Motor neuron (in vitro differentiated cells): ENCODE measurements at places on chromosomes 4 and X.

DNA sequence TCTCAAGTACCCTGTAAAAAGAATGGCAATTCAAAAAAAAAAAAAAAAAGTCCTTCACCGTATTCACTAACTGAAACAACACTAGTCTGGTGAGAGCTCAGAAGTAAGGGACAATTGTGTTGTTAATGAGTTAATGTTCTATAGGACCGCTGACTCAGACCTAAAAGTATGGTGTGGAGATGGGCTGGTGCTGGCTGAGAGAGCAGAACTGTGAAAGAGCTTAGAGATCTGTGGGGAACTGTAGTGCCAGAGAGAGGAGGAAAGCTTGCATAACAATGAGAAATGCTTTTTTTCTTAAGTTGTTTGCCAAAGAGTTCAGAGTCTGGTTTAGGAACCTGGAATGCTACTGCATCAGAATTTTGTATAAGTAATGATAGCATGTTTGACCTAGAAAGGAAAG, 65.1 kb downstream of the LHFPL1 start:
- ATAC-seq = no peak

- no peak for ATAC-seq
Measured at GRCh38 chr4:125434136-125434535, 119.4 kb downstream of the FAT4 start.

GRCh38 chr4:98987720-98988119, 7.8 kb upstream of the METAP1 start:
- no peak for ATAC-seq

- no peak for ATAC-seq
Measured at GRCh38 chr4:159006202-159006601, 96.7 kb upstream of the RAPGEF2 start.

GRCh38 chr4:41567186-41567585, 29.2 kb downstream of the LIMCH1 start:
- no peak for ATAC-seq

GRCh38 chrX:68808686-68809357, 20.0 kb upstream of the EFNB1 start:
- ATAC-seq = no peak

GRCh38 chrX:79477691-79478090, 110.6 kb upstream of the ITM2A start:
- no peak for ATAC-seq

DNA sequence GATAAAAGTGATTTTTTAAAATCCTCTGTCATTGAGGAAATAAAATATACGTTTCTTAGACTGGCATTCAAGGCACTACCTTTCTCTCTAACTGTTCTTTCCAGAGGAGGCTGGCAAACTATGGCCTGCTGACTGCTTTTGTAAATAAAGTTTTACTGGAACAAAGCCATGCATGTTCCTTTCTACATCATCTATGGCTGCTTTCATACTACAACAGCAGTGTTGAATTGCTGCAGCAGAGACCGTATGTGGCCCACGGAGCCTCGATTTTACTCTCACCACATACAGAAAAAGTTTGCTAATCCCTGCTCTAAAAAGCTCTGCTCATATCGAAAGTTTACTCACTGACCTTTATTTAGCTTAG, 20.2 kb downstream of the SETD7 start:
- ATAC-seq = no peak

DNA sequence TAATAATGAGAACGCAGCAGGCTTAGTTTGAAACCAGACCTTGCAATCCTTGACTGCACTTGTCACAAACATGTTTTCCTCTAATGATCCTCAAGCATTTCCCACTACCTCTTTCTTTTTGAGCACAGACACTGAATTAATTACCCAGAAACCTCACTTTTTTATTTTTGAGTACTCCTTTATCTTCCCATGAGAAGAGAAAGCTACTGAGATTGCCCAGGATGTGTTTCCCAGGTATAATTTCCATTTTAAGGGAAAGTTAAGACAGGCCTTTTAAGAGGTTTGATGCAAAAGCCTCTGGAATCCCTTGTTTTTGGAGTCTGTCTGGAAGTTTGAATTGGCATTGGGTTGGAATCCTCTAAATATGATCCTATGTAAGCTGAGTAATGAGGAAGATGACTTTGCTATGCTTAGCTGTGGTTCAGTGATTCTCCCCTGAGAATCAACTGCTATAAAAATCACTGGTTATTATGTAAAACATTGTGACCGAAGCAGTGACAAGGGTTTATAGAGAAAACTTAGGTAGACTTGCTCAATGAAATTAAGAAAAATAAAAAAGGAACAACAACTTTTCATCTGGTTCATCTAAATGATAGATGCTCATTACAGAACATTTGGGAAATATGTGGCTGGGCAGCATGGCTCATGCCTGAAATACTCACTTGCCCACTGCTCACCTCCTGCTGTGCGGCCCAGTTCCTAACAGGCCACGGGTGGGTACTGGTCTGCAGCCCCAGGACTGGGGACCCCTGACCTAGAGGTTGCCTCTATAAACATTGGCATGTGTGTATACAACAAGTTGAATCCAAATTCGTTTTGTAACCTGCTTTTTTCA, 10.8 kb upstream of the RHOH start:
- ATAC-seq = no peak

GRCh38 chrX:114924856-114925255, 92.6 kb downstream of the IL13RA2 start:
- no peak for ATAC-seq

GRCh38 chrX:1400049-1400448, 8.1 kb upstream of the SLC25A6 start:
- ATAC-seq = no peak

DNA sequence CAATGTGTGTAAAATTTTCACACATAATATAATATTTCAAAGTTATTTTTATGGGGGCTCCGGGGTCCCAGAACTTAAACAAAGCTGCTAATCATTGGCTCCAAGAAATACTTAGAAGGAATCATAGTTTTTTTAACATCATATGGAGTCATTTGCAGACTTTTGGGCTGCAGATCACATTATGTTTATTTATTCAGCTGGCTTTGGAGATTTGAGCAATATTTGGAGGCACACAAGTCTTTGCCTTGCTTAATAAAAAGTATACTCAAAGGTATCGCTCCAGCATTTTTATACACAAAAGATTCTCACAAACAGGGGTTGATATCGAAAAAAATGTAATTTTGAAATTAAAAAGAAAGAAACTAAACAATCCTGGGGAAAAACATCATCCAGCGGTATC, 382.5 kb upstream of the TENM3 start:
- ATAC-seq = no peak

GRCh38 chr4:162229670-162230069, 65.9 kb upstream of the FSTL5 start:
- ATAC-seq = no peak

DNA sequence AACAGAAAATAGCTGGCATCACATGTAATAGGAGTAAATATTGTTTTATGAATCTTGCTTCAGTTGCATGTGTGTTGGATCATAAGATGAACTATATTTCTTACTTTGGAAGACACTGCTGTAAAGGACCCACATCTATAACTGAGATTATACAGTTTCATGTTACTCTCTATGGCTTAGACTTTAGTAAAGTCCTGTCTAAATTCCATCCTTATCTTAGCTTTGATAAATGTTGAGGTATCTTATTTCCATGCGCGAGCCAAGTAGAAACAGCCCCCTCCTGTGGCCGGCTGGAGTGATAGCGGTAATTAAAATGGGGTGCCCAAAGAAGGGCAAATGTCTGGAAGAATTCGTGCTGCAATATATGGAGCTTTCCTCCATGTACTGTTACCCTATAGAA, 43.0 kb downstream of the CCDC158 start:
- ATAC-seq = no peak

- no peak for ATAC-seq
Measured at GRCh38 chr4:27024805-27025204, 164.2 kb downstream of the STIM2 start.

DNA sequence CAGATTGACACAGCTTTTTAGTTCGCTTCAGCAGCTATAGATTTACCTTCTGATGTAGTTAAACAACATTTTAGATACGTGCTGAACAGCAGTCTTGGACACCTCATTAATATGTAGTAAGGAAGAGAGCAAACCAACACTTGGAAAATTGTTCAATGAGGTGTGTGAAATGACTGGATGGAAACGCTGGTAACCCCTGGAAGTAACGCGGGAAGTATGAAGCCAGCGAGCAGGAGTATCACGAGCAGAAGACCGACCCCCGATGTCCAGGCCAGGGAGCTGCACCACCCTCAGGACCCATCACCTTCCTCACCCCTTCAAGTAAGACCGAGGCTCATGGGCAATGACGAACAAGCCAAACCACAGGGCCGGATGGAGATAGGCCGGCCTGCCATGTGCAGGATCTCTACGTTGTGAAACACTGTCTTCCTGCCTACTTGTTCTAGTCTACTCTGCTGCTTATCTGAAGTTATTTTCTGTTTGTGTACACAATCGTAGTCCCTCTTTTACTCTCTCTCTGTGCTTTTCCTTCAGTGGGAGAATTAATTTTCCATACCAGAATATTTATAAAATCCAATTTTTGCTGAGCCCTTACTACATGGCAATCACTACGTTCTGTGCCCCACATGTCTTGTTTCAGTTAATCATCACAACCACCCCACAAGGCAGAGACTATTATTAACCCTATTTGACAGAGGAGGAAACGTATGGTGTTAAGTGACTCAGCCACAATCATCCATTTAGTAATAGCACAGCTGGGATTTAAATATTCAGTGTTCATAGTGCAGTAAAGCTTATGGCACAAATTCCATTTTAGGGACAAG, 221.7 kb downstream of the APBB2 start:
- ATAC-seq = peak; percentile 25

DNA sequence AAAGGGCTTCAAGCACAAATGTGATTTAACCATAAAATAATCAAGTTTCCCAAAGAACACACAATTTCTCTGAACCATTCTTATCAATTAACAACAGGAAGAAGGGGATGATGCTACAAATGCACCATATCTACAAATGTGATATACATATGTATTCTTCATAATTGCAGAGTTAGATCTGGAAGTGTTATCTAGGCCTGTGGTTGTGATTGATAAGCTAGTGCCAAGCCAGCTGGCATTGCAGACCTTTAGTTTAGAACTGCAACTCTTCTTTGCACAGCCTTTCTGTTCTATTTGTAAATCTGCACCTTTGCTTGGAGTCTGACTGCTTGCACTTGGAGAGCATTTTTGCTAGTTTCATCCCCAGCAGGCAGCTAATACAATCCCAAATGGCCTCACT, 145.5 kb upstream of the NPY2R start:
- no peak for ATAC-seq

GRCh38 chr4:52641854-52642563, 17.1 kb downstream of the USP46 start:
- ATAC-seq = peak; percentile 72

- ATAC-seq = no peak
Measured at GRCh38 chr4:2950221-2950989, 12.8 kb downstream of the NOP14 start.

DNA sequence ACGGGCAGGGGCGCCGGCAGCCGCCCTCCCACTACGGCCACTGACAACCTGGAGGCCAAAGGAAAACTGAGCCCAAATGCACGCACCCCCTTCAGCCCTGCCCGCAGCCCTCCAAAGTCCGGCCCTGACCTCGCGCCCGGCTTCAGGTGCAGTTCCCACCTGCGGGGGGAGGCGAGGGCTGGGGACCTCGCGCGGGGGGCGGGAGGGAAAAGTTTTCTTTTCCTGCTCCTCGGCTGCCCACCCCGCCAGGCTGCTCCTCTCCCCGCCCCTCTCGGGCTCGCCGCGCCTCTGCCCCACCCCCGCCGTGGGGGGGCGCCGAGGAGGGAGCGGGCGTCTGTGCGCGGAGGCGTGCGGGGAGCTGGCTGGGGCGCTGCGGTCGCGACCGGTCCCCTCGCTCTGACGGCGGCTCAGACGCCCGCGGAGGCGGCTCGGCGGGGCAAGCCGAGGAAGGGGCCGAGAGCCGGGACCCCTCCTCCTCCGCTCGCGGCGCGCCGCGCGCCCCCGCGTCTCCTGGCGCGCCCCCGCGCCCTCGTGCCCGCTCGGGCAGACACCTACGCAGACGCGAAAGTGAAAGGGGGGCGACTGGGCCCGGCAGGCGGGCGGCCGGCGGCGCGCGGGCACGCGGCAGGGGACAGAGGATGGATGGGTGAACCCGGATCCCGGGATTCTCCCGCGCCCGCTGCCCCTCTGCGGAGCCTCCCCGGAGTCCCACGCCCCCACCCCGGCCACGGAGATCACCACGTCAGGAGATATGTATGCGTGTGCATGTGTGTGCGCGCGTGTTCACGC, 3.1 kb upstream of the NR3C2 start:
- no peak for ATAC-seq
